ENCODE measurements at places on chromosomes 16 and 17. TPM values are rescaled to one million over a fixed set of nuclear protein-coding genes. Genes with fewer than 3 reads are reported as not detected.

GRCh38 chr16:46607529-46607928 lies 13.7 kb downstream of the SHCBP1 start:
- H3K36me3 ChIP-seq: no peaks in the 10 kb centered on the region
- H3K27ac ChIP-seq: no peak overlapping the region
- no peak overlapping the region for H3K4me3 ChIP-seq
- H3K27me3 ChIP-seq: no peaks in the 10 kb centered on the region
- H3K4me1 ChIP-seq: no peaks in the 10 kb centered on the region
- DNase-seq: peak; percentile 7

ALDOA gene
- polyA plus RNA-seq: 740 TPM

GRCh38 chr17:55304171-55304859 lies 39.6 kb downstream of the HLF start:
- H3K36me3 ChIP-seq: no peaks in the 10 kb centered on the region
- H3K4me1 ChIP-seq: no peaks in the 10 kb centered on the region
- H3K4me3 ChIP-seq: no peak overlapping the region
- H3K27me3 ChIP-seq: no peaks in the 10 kb centered on the region
- DNase-seq: no peak

DNA sequence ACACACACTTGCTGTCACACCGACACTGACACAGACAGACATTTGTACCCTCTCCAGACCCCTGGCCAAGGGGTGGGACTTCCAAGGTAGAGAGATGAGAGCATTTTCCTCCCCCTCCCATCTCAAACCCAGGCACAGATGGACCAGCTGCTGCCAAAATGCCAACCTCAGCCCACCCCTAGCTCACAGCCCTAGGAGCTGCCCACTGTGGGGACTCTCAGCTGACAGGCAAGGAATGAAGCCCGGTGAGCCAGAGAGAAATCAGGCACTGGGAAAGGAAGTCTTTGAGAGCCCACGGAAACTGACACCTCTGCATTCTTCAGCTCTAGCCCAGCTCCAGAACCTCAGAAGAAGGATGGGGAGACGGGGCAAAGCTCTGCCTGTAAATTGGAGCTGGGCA lies 2.8 kb downstream of the ETV4 start:
- H3K36me3 ChIP-seq: peaks cover 2% of the 10 kb centered on the region
- H3K4me1 ChIP-seq: peaks cover 58% of the 10 kb centered on the region
- no peak overlapping the region for H3K27ac ChIP-seq
- no peak for DNase-seq
- no peaks in the 10 kb centered on the region for H3K27me3 ChIP-seq

PTGES3L gene
- polyA plus RNA-seq: 0.37 TPM

MEFV gene
- polyA plus RNA-seq: 0.03 TPM

KRTAP4-9 gene
- not detected for polyA plus RNA-seq

KRT31 gene
- 24.9 TPM for polyA plus RNA-seq
